Testis (tissue), 5 donors: ENCODE measurements at places on chromosomes 12 and 14.

- peak; percentile 45 for DNase-seq
Measured at GRCh38 chr14:67837011-67837624, 17.5 kb downstream of the RAD51B start.

GRCh38 chr12:85874031-85874461 is at the start of gene NTS:
Gene NTS, plus strand, starts transcription at chr12:85874295. Its CDS starts 109 bp downstream, at chr12:85874404.
- no peak for DNase-seq

GRCh38 chr14:101634850-101635748 is 73.8 kb downstream of the DIO3 start:
- DNase-seq: no peak

DNA sequence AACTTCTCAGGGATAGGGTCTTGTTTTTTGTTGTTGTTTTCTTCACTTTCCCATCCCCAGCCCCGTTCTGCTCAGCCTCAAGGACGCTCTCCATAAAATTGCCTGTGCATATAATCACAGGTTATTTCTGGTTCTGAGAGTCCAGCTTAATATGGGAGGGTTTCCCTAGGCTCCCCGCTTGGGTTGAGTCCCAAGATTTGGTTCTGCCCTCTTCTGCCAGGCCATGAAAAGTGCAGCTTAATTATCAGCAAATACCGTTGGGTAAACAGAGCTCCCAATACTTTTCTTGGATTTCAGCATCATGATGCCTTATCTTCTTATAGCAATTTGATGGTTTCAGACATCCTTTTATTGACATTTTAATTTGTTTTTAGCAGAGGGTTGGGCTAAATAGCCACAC is 75.6 kb downstream of the GRIN2B start:
- no peak for DNase-seq

- no peak for DNase-seq
Measured at GRCh38 chr14:75752086-75752485, 91.0 kb downstream of the TTLL5 start.

DNA sequence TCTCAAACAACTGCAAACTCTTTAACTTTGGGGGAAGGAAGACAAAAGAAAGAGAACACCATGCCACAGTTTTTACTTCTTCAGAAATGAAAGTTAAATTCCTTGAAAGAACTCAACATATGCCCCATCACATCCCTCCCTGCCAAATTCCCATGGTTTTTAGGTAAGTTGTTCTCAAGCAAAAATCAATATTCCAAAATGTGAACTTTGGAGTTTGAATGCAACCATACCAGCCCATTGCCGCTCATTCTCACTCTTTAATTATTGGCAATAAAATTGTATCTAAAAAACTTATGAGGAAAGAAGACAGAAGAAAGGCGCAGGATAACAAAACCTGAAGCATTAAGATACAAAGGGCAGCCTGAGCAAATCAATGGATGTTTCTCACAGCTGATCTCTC is 31.8 kb upstream of the CEP83 start:
- no peak for DNase-seq

- no peak for DNase-seq
Measured at GRCh38 chr14:65346474-65346873, 66.1 kb upstream of the FUT8 start.

DNA sequence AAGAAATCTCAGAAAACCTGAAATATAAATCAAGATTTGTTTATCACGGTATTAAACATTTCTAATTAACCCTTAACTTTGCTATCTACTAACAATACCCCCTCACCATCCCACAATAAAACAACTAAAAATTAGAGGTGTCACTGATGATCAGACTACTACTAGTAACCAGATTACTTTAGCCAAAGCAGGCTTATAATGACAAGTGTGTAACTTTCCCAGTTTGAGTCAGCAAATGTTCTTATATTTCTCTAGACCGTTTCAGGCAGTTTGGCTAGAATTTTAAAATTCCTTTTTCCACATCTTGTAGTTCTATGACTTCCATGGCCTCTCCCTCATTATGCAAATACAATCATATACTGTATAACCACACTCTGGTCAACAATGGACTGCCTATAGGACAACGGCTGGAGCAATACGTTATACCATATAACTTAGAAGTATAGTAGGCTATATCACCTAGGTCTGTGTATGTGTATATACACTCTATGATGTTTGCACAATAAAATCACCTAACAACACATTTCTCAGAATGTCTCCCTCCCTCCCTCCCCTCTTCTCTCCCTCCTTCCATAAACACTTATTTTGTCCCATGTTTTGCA is 102.1 kb downstream of the DENND5B start:
- no peak for DNase-seq

GRCh38 chr14:32682214-32682613 is 256.5 kb upstream of the NPAS3 start:
- DNase-seq: no peak

- no peak for DNase-seq
Measured at GRCh38 chr12:107512391-107512790, 173.2 kb upstream of the PWP1 start.

DNA sequence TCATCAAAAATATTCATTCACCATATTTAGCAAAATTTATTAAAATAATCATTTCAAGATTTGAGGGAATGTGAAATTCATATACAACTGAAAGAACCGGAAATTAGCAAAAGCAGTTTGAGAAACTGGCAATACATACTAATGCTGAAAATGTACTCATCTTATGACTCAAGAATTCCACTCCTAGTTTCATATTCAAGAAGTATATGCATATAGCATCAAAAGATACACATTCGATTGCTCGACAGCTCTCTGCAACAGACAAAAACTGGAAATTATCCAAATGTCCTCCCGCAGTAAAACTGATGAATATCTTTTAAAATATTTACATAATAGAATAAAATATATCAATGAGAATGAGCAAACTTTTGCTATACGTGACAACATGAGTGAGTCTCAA is 189.2 kb upstream of the MGAT4C start:
- no peak for DNase-seq

DNA sequence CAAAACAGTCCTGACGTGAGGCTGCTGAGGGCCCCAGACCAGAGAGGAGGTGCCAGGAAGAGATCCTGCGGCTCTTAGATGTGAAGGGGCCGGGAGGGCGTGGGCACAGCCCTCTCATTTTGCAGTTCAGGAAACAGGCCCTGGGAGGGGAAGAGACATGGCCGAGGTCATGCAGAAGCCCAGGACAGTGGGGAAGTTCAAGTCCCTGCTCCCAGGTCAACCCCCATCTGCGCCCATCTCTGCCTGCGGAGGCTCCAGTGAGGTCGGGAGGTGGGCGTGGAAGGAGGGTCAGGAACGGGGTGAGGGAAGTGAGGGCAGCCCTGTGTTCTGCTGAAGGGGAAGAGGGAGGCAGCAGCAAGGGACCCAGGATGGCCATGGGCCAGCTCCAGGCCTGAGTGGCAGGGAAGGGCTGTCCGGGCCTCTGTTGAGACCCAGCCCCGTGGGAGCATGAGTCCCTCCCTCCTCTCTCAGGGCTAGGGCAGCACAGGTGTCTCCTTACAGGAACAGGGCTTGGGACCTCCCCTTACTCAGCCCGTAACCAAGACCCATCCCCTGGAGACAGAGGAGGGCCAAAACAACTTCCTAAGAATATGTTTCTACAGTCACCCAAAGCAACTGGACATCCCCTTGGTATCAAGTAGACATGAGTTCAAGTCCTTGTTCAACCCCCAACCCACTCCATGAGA is 90.8 kb downstream of the LGMN start:
- DNase-seq: peak; percentile 68
